NCI-H1417 treated with DMSO at 0.1 percent for 48 hours (cell line): ENCODE measurements at places on chromosomes 5 and 9.

- DNase-seq, result no peak
Observed at GRCh38 chr9:23586906-23587305, 239.1 kb downstream of the ELAVL2 start.

- DNase-seq, result no peak
Observed at GRCh38 chr5:123664961-123665360, 153.0 kb downstream of the CSNK1G3 start.

- DNase-seq, result no peak
Observed at GRCh38 chr5:166363087-166363760, 1928.2 kb upstream of the WWC1 start.

DNA sequence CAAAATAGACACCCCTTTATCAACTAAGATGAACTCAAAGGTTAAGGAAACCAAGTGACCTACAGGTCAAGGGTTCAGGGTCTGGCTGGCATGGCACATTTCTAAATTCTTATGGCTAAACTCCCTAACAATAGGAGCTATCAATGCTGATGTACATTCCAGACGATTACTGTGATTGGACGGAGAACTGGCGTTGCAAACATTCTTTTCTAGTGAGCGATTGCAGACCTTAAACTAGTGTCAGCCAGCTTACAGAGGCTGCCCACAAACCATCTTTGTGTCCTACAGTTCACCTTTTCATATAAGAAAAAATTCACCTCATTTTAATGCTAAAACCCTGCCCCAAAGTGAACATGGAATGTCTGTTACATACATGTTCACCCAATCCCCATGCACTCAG lies 382.9 kb downstream of the MAT2B start:
- no peak for DNase-seq

- DNase-seq, result no peak
Observed at GRCh38 chr5:172235132-172235780, 41.3 kb downstream of the EFCAB9 start.
